C1 segment of cervical spinal cord (tissue), 14 donors: ENCODE measurements at places on chromosomes 7 and 10.

DNA sequence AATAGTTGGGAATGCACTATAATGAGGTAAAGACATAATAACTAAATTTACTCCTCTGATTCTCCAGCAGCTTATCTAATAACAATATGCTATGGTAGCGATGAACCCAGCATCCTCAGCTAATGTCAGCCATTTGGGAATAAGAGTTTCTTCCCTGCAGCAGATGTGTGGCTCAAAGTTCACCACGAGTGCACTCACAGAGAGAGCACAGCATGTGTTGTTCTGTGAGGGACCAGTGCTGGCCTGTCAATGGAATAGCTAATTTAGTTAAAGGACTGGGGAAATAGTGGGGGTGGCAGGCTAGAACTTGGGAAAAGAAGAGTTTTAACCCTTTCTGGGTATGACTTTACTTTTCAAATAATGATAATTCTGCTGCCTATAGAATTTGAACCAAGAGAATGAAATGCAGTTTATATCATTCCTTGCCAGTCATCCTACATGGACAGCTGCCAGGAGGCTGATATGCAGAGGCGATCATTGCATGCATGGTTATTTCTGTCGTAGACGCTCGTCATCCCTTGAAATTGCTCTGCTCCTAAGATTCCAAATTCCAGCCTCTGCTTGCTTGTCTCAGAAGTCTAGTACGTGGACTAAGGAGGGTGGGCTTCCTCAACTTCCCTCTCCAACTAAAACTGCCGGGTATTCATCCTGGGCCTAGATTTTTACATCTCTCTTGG is 355.6 kb downstream of the RNLS start:
- no peak for DNase-seq

DNA sequence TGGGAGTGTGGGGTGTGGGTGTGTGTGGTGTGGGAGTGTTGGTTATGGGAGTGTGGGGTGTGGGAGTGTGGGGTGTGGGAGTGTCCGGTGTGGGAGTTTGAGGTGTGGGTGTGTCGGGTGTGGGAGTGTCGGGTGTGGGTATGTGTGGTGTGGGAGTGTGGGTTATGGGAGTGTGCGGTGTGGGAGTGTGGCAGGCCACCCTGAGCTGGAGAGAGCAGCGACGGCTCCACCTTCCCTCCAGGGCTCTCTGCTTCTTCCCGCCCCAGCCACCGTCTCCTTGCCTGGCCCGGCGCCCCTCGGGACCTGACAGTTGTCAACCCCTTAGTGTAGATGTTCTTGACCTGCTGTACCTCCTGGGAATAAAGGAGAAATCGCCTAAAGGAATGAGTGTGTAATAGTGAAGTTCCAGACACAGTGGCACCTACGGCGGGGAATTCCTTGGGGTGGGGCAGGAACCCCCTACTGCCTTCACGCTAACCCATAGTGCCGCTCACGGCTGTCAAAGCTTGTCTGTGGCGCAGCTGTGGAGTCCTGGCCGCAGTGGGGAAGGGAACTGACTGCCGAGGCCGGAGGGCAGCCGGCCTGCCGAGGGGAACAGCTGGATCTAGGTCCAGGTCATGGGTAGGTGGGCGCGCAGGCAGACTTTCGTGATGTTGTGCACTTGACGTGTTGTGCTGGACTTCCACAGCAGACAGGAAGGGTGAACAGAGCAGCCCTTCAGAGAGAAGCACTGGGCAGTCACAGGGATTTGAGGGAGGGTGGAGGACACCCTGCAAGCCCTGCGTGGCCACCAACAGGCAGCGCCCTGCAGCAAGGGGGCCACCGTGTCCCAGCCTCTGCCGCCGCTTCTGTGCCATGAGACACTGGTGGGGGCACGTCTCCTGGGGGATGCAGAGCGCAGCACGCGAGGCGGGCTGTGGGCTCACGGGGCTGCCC is 49.0 kb upstream of the EN2 start:
- no peak for DNase-seq

DNA sequence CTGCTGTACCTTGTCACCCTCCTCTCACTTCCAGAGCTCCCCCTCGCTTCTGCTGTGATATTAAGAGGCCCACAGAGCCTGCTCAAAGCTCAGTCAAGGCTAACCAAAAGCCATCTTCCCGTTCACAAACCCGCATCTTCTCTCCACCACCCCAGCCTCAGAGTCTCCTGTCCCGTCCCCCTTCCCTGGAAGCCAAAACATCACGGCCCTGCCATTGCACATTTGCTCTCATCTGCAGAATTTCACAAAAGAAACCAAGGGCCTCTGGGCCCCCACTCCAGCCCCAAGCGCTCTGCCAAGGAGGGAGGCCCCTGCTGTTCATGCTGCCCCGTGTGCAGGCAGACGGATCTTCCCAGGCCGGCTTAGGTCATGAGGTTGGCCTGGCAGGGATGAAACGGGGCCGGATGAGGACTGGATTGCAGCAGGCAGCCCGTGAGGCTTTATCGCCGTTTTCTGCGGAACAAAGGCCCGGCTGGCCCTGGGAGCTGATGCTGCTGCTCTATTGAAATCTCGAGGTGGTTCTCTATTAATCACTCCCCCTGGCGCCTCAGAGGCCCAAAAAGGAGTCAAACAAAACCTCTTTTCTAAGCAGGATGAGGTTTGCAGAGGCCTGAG is 31.6 kb upstream of the FOXK1 start:
- DNase-seq = no peak

- DNase-seq = no peak
Observed at GRCh38 chr7:131244259-131244852, 83.3 kb upstream of the MKLN1 start.

GRCh38 chr7:2833083-2833910 is 10.8 kb downstream of the GNA12 start:
- DNase-seq = no peak

DNA sequence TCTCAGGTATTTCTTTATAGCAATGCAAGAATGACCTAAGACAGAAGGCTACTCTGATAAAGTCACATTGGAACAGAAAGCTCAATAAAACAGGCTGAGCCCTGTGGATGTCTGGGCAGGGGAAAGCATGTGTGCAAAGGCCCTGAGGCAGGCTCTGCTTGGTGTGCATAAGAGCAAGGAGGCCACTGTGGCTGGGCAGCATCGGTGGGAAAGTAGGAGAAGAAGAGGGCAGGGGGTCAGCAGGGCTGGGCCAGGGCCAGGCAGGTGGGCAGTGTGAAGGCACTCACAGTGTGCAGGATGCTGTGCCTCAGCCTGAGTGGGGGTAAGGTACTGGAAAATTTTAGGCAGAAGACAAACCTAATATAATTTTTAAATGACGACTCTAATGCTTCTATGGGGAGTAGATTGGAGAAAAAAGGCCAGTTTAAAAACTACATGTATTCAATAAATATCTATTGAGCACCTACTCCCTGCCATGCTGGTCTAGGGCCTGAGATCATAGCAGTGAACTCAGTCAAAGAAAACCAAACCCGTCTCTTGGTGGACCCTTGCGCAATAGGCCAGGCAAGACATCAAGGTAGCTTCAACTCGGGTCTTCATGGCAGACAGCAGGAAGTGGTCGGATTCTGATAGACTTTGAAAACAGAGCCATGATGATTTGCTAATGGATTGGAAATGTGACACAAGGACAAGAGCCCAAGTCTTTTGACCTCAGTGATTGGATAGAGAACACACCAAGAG is 572.3 kb downstream of the TCERG1L start:
- DNase-seq = no peak

- no peak for DNase-seq
Observed at GRCh38 chr10:44765299-44765698, 145.8 kb upstream of the TMEM72 start.

- DNase-seq = no peak
Observed at GRCh38 chr10:26451903-26452302, 13.8 kb downstream of the APBB1IP start.

DNA sequence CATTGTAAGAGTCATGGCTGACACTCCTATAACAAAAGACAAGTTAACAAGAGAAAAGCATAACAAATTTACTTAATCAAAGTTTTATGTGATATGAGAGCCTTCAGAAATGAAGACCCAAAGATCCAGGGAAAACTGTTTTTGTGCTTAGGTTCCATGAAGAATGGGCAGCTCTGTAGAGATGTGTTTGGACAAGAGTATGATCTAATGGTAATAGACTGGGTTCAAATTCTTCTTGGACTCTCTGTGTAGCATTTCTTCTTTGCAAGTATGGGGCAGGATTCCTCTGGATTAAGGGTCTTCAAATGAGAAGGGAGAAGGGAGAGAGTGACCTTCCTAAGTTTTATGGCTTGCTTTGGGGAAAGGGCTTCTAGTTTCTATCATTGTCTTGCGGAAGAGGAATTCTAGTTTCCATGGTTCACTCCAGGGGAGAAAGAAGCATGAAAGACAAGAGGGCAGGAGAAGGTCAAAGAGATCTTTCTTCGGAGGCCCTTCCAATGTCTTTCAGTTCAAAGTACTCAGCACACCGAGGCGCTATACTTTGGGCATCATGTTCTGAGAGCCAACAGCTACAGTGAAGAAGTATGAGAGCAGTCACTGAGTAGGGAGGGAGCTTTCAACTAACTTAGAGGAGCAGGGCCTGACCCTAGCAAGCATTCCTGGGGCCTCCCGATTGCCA is 15.4 kb downstream of the IFIT3 start:
- DNase-seq = no peak

GRCh38 chr7:82755705-82756551 is 312.4 kb upstream of the CACNA2D1 start:
- no peak for DNase-seq

- no peak for DNase-seq
Observed at GRCh38 chr10:70906031-70906783, 17.8 kb upstream of the PCBD1 start.

DNA sequence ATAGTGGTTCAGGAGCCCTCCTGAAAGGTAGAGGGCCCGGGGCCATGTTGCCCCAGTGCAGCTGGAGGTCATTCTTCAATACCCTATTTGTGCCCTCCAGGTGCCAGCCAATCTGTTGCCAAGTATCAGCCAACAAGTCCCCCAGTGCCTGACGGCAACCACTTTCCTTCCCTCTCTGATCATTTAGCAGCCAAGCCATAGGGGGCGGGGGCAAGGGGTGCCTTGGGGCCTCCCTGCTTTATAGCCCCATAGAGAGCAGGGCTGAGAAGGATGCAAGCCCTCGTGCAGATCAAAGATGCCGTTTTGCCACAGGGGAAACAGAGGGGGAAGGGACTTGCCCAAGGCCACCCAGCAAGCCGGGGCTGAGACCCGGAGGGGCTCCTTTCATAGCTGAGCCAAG is 149.0 kb upstream of the CHST15 start:
- DNase-seq = no peak

DNA sequence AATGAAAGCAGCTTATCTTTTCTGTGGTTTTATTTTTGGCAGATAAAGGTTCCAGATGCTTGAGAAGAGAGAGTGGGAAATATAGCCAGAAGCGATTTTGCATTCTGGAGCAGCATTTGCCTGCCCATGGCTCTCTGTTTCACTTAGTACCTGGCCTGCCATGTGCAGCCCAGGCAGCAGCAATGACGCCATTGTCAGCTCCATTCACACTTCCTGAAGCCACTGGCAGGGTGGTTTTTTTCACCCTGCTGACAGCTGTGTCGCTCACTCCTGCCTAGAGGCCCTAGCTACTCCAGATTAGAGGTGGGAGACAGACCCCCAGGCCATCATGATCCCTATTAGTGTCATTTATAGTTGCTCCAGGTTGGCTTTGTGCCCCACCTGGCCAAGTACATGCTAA is 30.1 kb upstream of the NEUROD6 start:
- DNase-seq = no peak

- DNase-seq = no peak
Observed at GRCh38 chr7:886626-887487, 10.5 kb downstream of the GET4 start.

GRCh38 chr10:97791824-97792721 is 20.3 kb upstream of the SFRP5 start:
- DNase-seq = peak; percentile 12

DNA sequence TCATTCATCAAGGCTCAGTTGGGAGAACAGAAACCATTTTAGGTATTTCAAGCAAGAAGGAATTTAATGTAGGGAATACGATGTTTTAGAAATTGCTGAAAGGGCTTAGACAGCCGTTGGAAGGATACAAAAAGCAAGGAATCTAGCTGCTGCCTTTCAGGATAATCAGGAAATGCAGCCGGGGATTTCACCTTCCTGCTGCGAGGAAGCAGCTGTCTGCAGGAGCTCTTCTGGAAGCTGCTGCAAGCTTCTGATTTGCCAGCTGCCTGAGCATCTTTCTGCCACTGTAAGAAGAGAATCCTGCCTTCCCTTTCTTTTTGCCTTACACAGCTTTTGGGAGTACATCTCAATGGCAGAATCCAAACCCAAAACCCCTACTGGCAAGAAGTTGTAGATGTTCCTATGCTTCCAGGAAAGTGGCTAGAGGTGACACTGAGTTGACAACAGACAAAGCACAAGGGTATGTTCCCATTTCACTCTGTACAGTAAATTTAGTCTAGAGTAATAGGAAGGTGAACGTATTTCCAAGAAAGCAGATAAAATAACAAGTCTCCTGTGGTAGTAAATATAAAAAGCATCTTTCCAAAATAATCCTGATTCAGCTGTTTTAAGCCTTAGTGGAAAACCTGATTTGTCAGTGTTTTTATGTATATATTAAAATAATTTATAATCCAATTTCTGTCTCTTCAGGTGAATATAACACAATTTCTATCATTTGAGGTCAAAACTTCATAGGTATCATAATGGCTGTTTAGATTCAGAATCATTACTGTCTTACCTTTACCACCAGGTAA is 148.4 kb upstream of the LRGUK start:
- DNase-seq = no peak

DNA sequence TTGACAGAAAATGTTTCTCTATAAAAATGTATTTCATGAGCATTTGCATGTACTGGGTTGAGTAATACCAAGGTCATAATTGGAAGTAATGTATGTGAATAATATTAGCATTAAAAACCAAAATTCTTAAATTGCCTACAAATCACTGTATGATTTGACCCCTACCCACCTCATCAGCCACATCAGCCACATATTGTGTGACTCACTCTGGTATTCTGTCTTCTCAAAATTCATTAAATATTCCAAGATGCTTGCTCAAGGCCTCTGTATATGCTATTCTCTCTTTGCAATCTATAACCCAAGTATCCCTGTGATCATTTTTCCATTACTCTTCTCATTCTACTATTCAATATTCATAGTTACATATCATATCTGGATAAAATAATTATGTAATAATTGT is 21.4 kb downstream of the POT1 start:
- no peak for DNase-seq
